ENCODE measurements at places on chromosomes 13 and 19.

GRCh38 chr19:42115705-42116104 is 16.5 kb downstream of the POU2F2 start:
- H3K4me1 ChIP-seq: no peaks in the 10 kb centered on the region
- H3K27ac ChIP-seq: no peak overlapping the region
- H3K4me3 ChIP-seq: no peak overlapping the region
- no peak for DNase-seq
- no peaks in the 10 kb centered on the region for H3K27me3 ChIP-seq

- H3K4me3 ChIP-seq: no peak overlapping the region
- peak; percentile 49 for DNase-seq
- no peaks in the 10 kb centered on the region for H3K4me1 ChIP-seq
- no peak overlapping the region for H3K27ac ChIP-seq
- H3K27me3 ChIP-seq: peaks cover 6% of the 10 kb centered on the region
Observed at GRCh38 chr19:44585371-44586133, 27.8 kb upstream of the IGSF23 start.

GRCh38 chr19:18304458-18305310 is 18.2 kb downstream of the LSM4 start:
- H3K4me3 ChIP-seq: no peak overlapping the region
- H3K4me1 ChIP-seq: peaks cover 58% of the 10 kb centered on the region
- DNase-seq: peak; percentile 96
- peak overlapping the region; percentile 99 for H3K27ac ChIP-seq

DNA sequence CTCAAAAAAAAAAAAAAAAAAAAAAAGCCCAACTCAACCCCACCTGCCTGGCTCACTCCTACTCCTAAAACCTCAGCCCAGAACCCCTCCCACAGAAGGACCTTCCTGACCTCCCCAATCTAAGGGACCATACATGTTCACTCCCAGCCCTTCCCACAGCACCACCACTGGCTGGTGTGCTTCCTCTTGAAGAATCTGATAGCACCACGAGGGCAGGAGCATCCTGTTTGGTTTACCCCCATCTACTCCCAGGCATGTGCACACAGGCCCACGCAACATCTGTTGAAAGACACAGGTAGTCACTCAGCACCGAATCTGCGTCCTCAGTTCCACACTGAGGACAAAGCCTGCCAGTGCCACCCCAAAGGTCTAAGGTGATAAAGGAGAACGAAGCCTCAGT is 8.2 kb downstream of the LATS2 start:
- no peaks in the 10 kb centered on the region for H3K27me3 ChIP-seq
- H3K4me3 ChIP-seq: no peak overlapping the region
- H3K36me3 ChIP-seq: no peaks in the 10 kb centered on the region
- no peak overlapping the region for H3K27ac ChIP-seq
- DNase-seq: no peak
- H3K4me1 ChIP-seq: peaks cover 34% of the 10 kb centered on the region

All from adrenal gland (tissue), 19 donors.